ENCODE measurements at places on chromosomes 7 and 10.
A peak's percentile ranks its signal among the peaks of the same experiment; 100 is the strongest.

DNA sequence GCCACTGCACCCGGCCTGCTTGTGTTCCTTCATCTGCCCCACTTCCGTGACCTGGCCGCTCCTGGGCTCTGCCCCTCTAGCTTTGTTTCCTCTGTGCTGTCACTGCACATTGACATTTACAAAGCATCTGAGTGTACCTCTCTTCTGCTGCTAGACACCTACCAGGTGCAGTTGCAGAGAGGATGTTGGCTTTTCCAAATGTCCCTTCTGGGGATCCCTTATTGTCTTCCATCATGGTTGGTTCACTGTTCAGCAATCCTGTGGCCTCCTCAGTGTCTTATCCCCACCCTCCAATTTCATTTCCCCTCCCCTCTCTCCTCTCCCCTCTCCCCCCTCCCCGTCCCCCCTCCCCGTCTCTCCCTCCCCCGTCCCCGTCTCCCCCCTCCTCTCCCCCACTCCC lies 13.8 kb downstream of the VWA2 start:
- no peak for DNase-seq

DNA sequence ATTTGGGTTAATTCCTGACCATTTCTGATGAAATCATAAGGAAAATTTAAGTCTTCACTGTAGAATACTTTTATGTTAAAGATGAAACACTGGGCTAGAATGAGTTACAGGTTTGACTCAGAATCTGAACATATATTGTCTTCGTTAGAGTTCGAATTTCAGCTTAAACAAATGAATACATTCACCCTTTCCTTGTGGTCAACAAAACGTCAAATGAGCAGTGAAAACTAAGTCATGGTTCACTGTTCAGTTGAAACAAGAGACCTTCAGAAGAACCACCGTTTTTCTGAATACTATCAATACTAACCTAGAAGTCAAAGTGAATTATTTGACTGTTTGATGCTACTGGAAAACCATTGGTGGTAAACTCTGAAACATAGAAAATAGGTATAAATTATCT lies 235.2 kb upstream of the ZWINT start:
- DNase-seq, result no peak

- DNase-seq, result no peak
These were observed 33.5 kb downstream of the MYPN start for GRCh38 chr10:68142761-68143160.

- DNase-seq, result no peak
These were observed 255.8 kb downstream of the TWIST1 start for GRCh38 chr7:18861514-18862118.

DNA sequence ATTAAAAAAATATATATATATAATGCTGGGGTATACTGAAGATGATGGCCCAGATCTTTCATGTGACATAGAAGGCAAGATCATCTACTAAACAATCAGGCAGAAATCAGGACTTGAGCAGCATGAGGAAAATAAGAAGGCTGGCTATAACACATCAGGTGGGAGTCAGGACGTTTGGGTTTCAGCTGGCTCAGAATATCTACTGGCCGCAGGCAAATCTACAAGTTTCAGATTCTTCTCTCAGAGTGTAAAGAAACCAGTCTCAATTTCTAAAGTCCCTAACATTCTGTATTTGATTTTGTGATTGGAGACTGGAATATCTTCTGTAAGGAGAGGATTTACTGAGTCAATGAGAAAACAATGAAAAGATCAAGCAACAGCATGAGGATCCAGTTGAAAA lies 37.7 kb upstream of the FAM3C start:
- DNase-seq, result no peak

DNA sequence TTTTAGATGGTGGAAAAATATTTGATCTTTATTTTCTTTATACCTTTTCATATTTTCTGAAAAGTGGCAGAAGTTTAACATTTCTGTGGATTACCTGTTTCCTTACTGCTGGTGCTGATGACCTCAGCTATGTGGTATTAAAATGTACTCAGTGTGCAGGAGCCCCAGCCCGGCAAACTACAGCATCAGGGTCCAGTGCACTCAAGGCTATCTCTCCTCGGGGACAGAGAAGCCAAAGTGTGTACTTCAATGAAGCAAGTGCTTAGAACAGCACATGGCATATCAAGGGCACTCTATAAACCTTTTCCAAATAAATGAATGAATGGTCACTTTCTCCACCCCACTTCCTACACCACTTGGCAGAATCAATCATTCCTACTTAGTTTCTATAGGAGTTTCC lies 111.8 kb downstream of the HIP1 start:
- DNase-seq, result no peak

- no peak for DNase-seq
These were observed 350.4 kb downstream of the DNAJB6 start for GRCh38 chr7:157687158-157687557.

- DNase-seq, result no peak
These were observed 3.3 kb downstream of the ITGB1 start for GRCh38 chr10:32954545-32955298.

DNA sequence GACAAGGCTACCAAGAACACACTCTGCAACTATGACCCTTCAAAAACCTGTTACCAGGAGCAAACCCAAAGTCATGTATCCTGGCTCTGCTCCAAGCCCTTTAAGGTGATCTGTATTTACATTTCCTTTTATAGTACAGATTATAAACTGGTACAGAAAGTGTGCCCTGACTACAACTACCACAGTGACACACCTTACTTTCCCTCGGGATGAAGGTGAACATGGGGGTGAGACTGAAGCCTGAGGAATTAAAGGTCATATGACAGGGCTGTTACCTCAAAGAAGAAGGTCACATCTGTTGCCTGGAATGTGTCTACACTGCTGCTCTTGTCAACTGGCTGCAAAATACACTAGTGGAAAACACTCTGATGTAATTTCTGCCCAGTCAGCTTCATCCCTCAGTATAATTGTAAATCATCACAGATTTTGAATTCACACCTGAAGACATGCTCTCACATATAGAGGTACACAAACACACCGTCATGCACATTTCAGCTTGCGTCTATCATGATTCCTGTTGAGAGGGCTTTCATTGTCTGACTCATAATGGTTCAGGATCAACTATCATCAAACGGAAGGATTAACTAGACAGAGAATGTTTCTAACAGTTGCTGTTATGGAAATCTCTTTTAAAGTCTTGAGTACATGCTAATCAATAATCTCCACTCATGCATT lies 318.3 kb downstream of the NXPH1 start:
- no peak for DNase-seq

DNA sequence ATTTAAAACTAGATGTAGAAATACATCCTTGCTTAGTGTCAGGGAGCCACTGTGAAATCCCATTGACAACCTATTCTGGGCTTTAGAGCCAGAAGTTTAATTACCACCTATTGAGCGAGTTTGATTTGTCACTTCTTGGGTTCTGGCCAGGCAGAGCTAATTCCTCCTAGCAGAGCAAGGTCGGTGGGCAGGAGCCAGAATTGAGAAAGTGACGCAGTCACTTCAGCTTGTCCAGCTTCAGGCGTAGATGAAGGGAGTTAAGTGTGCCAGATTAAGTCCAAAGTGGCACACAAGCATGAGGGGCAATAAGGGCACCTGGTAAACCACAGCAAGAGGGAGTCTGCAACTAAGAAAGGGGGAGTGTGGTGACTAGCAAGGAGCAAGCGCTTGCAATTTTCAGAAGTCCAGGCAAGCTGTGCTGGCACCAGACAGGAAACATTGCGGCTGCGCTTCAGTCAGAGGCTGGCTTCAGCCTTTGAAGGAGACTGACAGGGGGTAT lies 119.4 kb downstream of the ST7 start:
- peak; percentile 64 for DNase-seq

DNA sequence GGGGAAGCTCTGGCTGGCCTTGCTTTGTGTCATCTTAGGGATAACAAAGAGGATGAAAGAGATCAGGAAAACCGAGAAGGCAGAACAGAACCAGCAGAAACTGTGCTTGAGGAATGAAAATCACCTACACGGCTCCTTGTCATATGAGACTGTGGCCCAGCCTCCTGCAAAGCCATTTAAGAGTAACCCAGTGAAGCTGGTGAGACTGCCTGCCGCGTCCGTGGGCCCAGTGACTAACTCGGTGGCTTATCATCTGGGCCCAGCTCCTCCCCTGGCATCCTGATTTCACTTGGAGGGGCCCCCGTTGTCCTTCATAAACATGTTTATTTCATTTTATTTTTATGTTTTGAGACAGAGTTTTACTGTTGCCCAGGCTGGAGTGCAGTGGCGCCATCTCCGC lies 30.7 kb downstream of the HTRA1 start:
- no peak for DNase-seq

DNA sequence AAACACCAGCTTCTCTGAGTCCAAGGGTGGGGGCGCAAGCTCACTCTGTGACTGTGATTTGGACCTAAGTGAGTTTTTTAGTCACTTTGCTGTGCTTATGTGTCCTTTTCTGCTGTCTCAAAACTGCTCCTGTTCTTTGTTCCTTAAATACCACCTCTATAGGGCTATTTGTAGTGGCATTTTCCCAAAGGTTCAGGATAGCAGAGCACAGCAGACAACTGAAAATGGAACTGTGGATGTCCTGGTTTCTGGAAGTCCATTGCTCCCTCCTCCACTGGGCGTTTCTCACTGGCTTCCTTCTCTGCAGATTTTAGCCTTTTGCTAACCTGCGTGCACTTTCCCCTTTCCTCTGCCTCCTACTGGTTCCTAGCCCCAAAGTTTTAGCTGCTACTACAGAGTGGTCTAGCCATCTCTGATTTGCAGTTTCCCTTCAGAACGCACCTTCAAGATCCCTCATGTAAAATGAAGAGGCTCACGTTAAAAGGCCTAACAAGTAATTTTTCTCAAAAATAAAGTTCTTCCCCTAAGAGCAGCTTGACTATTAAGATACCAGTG lies 25.6 kb downstream of the BLVRA start:
- DNase-seq, result no peak

All from mucosa of gallbladder (tissue), 1 donor.